ENCODE measurements at places on chromosomes 1 and 21.

DNA sequence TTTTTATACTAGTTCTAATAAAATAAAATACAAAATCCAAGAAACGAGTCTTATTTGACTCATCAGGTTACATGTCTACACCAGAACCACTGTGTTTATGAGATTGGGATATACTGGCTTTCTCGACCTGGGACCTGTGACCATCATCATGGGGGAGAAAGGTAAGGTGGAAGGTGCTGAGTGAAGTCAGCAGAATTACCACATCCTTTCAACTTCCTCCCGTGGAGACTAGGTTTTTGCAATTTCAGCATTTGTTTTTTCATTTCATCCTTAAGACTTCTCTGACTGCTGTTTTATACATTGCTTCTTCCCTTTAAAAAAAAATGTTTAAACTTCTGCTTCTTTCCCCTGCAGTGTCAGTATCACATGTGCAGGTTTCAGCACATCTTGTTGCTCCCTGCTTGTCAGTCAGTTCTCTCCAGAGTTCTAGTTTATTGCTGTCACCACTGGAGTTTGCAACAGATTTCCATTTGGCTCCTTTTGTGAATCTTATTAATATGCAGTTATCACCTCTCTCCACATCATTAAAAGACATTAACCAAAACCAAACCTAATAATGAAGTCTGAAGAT lies 60.4 kb upstream of the HAO2 start:
- no peak for DNase-seq

GRCh38 chr1:234963180-234963903 lies 165.3 kb downstream of the TOMM20 start:
- peak; percentile 97 for DNase-seq

DNA sequence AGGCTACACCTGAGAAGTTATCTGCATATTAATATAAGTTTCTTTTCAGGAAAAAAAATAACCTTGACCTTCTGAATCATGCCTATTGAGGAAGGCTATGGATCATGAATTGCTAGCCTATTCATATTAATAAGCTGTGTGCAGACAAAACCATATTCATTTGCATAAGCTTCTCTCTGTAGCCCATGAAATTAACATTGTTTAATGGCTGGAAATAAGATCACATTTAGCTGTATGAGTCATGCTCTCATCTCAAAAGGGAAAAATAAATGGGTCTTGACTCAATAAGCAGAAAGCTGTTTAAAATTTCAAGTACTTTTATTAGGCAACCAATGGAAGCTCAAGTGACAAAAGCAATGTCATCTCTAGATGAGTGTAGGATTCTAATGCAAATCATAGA lies 330.0 kb upstream of the DEPDC1 start:
- DNase-seq: no peak

GRCh38 chr1:242890192-242890741 lies 364.8 kb downstream of the CEP170 start:
- DNase-seq: no peak

DNA sequence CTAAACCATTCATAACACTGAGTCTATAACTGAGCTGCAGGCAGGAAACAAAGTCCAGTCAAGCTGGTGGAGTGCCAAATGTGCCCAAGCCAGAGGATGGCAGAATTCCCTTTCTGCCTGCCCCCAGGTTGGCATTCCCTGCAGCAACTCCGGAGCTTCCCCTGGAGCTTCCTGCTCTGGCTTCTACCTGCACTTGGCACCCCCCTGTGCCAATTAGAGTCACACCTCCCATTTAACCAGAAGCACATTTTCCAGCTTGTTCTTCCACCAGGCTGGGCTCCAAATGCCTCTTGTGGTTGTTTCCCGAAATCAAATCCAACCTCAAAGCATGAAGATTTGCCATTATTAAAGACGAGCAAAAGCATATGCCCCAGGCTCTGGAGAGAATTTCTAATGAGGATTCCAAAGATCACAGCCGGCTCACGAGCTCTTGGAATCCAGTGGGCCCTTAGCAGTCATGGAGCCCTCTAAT lies 294.5 kb downstream of the RRAGC start:
- no peak for DNase-seq

- DNase-seq: no peak
These were observed 17.7 kb upstream of the GFI1 start for GRCh38 chr1:92504291-92505014.

DNA sequence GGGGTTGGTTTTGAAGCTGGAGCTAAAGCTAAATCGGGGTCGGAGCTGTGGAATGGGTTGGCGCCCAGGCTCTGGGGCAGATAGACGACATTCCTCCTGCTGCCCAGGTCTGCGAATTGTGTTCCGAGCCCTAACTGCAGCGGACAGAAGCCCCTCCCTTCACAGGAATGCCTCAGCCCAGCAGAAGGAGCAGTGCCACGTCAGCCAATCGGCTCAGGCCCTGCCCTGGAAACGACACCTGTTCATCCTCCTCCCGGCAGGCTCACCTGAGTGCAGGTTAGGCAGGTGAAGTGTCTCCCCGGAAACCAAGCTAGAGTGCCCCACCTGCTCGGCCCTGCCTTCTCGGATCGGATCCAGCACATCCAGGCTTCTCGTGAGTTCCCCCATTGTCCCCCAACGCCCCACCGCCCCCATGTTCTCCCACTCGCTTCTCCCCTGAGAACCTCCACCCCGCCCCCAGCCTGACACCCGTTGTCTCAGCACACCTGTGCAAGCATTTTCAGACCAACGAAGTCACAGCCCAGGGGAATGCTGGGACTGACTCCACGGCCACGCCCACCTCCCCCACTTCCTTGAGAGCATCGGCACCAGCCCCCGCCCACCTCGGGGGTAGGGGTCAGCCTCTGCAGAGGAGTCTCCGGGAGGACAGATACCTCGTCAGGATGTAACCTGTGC lies 775 bp downstream of the TMEM125 start:
- no peak for DNase-seq

GRCh38 chr1:185719021-185719420 lies 15.2 kb upstream of the HMCN1 start:
- no peak for DNase-seq

GRCh38 chr1:33370827-33371226 lies 49.9 kb upstream of the A3GALT2 start:
- no peak for DNase-seq

DNA sequence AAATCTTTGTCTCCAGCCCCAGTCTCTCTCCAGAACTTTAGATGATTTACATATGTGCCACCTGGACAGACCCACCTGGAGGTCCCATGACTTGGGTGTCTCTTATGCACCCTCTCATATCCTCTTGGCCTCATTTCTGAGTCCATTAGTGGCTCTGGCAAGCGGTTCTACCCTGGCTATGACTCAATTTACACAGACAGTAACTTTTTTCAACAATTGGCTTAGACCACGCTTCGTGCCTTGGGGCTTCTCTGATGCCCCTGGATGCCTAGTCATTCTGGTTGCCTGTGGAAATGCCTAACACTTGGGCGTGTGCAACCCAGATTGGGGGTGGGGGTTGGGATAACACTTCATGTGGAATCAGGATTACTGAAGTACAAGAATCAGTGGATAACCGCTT lies 57.1 kb upstream of the GADD45A start:
- DNase-seq: no peak

GRCh38 chr1:3403388-3404231 lies 50.9 kb upstream of the ARHGEF16 start:
- DNase-seq: no peak

- DNase-seq: no peak
These were observed 8.9 kb upstream of the ADORA3 start for GRCh38 chr1:111512132-111512889.

DNA sequence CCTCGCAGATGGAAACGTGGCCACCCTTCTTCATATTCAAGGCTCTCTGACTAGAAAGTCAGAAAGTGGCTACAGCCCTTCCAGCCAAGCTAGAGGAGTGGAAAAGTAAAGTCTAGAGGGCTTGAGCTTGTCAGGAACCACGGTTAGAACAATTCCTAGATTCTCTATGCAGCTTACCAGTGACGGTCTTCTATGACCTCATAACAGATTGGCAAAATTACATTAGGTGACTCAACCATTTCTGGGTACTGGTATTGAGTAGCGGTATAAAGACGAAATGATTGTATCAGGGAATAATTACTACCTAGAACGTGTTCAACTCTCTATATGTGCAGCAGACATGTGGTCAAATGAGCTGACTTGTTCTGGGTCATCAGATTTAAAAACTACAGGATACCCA lies 155.0 kb upstream of the RUNX1 start:
- no peak for DNase-seq

- no peak for DNase-seq
These were observed 68.8 kb upstream of the BMP8A start for GRCh38 chr1:39422614-39423013.

DNA sequence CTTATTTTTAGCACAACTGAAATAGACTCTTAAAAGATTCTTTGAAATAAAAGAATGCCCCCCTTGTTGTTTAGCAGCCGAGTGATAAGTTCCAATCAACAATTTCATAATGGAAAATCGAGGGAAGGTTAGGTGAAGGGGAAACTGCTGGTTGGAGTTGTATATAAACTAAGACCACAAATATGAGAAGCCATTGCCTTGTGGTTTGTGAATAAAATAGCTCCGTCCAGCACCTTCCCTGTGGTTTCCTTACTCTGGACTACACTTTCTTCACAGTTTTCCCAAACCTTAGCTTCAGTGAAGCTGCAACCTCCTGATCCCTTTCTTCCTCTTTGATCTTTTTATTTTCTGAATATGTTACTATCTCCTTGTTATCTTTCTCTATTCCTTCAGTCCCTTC lies 6.7 kb upstream of the RAB3GAP2 start:
- no peak for DNase-seq

DNA sequence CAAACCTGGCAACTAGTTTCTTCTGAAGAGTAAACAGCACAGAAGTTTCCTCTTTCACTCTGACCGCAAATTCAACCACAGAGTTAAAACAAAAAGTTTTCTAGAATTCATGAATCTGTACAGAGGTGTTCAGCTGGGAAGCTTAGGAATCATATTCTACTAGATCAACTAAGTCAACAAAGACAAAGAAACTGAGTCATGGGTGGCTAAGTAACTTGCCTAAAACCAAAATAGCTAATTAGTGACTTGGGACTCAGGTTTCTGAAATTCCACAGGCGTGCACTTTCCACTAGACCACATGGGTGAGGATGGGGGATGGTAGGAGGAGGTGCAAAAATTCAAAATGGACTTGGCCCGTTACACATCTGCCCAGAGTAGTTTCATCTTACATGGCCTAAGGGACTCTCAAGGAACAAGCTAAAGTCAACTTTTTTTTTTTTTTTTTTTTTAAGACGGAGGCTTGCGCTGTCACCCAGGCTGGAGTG lies 25.8 kb downstream of the PTPN14 start:
- DNase-seq: no peak

DNA sequence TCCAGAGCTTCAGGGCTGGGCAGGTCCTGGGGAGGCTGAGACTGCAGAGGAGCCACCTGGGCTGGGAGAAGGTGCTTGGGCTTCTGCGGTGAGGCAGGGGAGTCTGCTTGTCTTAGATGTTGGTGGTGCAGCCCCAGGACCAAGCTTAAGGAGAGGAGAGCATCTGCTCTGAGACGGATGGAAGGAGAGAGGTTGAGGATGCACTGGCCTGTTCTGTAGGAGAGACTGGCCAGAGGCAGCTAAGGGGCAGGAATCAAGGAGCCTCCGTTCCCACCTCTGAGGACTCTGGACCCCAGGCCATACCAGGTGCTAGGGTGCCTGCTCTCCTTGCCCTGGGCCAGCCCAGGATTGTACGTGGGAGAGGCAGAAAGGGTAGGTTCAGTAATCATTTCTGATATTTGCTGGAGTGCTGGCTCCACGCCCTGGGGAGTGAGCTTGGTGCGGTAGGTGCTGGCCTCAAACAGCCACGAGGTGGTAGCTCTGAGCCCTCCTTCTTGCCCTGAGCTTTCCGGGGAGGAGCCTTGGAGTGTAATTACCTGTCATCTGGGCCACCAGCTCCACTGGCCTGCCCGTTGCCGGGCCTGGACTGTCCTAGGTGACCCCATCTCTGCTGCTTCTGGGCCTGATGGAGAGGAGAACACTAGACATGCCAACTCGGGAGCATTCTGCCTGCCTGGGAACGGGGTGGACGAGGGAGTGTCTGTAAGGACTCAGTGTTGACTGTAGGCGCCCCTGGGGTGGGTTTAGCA lies 9.3 kb downstream of the MYBPH start:
- no peak for DNase-seq

GRCh38 chr1:231842441-231842840 lies 215.9 kb downstream of the DISC1 start:
- DNase-seq: no peak

DNA sequence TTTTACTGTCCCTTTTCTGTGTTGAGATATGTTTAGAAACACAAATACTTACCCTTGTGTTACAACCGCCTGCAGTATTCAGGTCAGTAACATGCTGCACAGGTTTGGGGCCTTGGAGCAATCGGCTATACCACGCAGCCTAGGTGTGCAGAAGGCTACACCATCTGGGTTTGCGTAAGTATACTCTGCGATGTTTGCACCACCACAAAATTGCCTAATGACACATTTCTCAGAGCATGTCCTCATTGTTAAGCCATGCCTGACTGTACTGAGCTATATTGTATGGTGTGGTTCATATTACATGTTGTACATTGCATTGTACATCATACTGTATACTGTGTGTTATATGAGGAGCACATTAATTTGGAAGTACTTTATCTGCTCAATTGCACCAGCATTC lies 247.4 kb downstream of the RHOU start:
- peak; percentile 75 for DNase-seq

GRCh38 chr1:78211483-78212092 lies 165.8 kb downstream of the GIPC2 start:
- DNase-seq: no peak

DNA sequence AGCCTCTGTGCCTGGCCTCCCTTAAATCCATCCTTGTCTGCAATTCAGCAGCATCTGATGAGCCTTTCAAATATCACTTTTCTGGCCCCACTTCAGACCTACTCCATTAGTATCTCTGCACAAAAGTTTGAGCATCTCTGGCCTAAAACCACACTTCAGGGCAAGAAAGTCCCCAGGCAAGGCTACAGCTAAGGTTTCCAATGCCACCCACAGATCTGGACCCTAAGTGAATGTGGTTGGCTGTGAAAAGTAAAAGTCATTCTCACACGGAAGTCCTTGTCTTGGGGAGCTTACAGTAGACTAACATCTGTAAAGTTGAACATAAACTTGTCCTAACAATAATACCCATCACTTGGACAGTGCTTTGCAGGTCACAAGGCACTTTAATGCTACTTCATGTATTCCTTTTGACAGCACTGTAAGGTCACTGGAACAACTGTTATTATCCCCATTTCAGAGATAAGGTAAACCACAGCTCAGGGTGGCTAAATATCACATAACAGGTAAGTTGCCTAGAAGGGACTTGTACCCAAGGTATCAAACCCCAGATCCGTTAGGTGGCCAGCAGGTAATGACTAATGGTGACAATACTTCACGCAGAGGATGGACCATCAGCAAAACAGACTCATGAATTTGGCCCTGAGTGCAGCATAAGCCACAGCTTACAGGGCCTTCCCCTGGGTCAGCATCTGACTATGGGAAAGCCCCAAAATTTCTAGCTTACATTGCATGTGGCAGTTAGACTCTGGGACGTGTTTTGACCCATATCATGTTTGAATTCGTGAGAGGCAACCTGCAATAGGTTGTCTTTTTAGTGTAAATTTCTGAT lies 356.0 kb downstream of the HHAT start:
- no peak for DNase-seq

Data from AML-193 (cell line).